PC-9 (cell line): ENCODE measurements at places on chromosomes 3 and 15. TPM values are rescaled to one million over a fixed set of nuclear protein-coding genes. Genes with fewer than 3 reads are reported as not detected.

- no peaks in the 10 kb centered on the region for H3K36me3 ChIP-seq
- H3K27me3 ChIP-seq: no peaks in the 10 kb centered on the region
- H3K4me3 ChIP-seq: no peak overlapping the region
Observed at GRCh38 chr3:167030082-167030725, 349.9 kb downstream of the ZBBX start.

DNA sequence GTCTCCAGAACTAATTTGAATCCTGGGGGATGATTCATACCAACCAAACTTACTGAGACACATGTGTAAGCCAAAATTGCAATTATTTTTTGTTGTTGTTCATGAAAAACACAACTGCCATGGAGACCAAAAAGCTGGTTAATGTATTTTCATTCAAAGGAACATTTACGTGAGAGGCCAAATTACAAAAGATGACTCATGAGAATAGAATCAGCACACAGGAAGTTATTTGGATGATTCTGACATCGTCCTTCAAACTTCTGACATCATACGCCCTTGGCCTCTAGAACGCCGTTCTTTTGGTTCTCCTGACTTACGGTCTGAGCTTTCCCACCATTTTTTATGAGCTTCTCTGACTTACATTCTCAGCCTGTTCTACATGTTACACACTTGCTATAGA, 3.0 kb upstream of the ZNF280D start:
- no peak for DNase-seq
- H3K36me3 ChIP-seq: no peaks in the 10 kb centered on the region
- peaks cover 10% of the 10 kb centered on the region; the same call in 1 of the 2 replicates for H3K4me1 ChIP-seq
- no peak overlapping the region for H3K27ac ChIP-seq
- H3K4me3 ChIP-seq: no peak overlapping the region

DNA sequence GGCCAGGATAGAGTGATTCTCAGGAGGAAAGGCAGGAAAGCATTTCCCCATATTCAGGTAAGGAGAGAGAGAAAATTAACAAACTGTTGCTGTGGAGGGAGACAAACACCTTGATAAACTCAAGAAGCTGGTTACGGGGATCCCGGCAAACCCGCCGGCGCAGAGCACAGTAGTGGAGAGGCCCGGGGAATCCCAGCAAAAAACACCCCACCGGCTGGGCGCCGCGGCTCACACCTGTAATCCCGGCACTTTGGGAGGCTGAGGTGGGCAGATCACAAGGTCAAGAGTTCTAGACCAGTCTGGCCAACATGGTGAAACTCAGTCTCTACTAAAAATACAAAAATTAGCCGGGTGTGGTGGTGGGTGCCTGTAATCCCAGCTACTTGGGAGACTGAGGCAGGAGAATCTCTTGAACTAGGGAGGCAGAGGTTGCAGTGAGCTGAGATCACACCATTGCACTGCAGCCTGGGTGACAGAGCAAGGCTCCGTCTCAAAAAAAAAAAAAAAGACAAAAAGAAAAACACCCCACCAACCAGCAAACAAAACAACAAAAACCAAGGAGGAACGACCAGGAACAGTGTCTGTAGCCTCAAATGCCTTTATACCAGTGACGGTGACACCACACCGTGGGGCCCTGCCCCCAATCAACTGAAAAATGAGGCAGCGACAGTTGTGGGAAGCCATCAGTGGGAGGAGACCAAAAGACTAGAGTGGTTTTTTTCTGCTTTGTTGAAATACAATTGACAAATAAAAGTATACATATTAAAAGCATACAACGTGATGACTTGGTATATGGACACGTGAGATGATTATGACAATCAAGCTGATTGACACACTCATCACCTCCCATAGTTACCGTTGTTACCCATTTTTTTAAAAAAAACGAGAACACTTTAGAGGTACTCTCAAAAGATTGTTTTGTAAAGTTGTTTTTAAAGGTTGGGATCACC, 40.2 kb upstream of the IDH2 start:
- no peaks in the 10 kb centered on the region; the same call in 1 of the 2 replicates for H3K4me1 ChIP-seq
- no peaks in the 10 kb centered on the region for H3K27me3 ChIP-seq

- no peak overlapping the region for H3K4me3 ChIP-seq
- H3K4me1 ChIP-seq: peaks cover 21% of the 10 kb centered on the region
- no peaks in the 10 kb centered on the region for H3K27me3 ChIP-seq
- H3K36me3 ChIP-seq: no peaks in the 10 kb centered on the region
- H3K27ac ChIP-seq: peak overlapping the region; percentile 61
- peak; percentile 95 for DNase-seq
Observed at GRCh38 chr3:193805448-193805847, 212.4 kb downstream of the OPA1 start.

DNA sequence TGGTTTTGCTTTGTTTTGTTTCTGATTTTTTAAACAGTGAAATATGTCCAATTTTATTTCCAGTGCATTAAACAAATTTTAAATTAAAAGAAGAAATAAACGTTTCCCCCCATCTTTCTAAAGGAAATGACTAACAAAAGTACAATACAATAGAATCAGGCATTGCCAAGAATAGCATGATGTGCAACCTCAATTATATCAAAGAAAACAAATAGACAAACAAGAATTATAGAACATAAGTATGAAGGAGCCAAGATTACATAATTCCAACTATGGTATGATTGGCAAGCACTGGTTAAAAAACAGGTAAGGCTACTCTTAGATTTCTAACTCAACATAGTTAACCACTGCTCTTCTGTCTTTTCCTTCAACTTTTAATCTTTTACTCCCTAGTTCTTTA, 26.4 kb downstream of the TIGIT start:
- no peak for DNase-seq
- H3K27ac ChIP-seq: peak overlapping the region; percentile 65
- H3K4me3 ChIP-seq: no peak overlapping the region
- H3K4me1 ChIP-seq: peaks cover 25% of the 10 kb centered on the region

- no peaks in the 10 kb centered on the region for H3K4me1 ChIP-seq
- H3K4me3 ChIP-seq: no peak overlapping the region
- H3K36me3 ChIP-seq: no peaks in the 10 kb centered on the region
- H3K27me3 ChIP-seq: no peaks in the 10 kb centered on the region
- H3K27ac ChIP-seq: no peak overlapping the region
- DNase-seq: no peak
Observed at GRCh38 chr3:54484334-54484733, 362.0 kb downstream of the CACNA2D3 start.

GRCh38 chr3:70612920-70613319, 300.5 kb upstream of the MDFIC2 start:
- no peak overlapping the region for H3K4me3 ChIP-seq
- H3K36me3 ChIP-seq: no peaks in the 10 kb centered on the region
- no peak overlapping the region for H3K27ac ChIP-seq
- H3K4me1 ChIP-seq: no peaks in the 10 kb centered on the region

- DNase-seq: no peak
- H3K4me3 ChIP-seq: no peak overlapping the region
- H3K4me1 ChIP-seq: peaks cover 8% of the 10 kb centered on the region
- H3K27ac ChIP-seq: no peak overlapping the region
- no peaks in the 10 kb centered on the region for H3K27me3 ChIP-seq
Observed at GRCh38 chr3:158809642-158810041, 7.8 kb downstream of the MFSD1 start.

- DNase-seq: no peak
- no peak overlapping the region for H3K27ac ChIP-seq
- H3K4me1 ChIP-seq: no peaks in the 10 kb centered on the region
- no peak overlapping the region for H3K4me3 ChIP-seq
- no peaks in the 10 kb centered on the region for H3K27me3 ChIP-seq
Observed at GRCh38 chr3:21795152-21795837, 44.3 kb upstream of the ZNF385D start.

- no peaks in the 10 kb centered on the region for H3K27me3 ChIP-seq
- no peak for DNase-seq
Observed at GRCh38 chr3:111915905-111916304, 56.8 kb downstream of the PHLDB2 start.

GRCh38 chr15:36110659-36110993, 468.8 kb upstream of the CDIN1 start:
- no peaks in the 10 kb centered on the region for H3K4me1 ChIP-seq
- H3K4me3 ChIP-seq: no peak overlapping the region
- no peak for DNase-seq

DNA sequence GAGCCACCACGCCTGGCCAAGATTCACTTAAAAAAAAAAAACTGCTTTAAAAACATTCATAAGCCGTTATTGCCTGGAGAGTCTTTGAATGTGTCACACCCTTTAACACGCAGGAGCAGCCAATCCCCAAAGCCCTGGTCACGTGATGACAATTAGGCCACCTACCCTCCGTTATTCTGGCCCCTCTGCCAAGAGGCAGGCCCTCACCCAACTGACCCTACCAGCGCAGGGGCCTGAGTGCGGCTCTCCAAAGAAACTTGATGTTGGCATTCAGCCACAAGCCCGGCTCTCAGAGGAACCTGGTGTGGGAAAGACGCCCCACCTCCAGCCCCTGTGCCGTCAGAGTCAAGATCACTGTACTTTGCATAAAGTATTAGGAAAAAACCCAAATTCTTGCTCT, 11.6 kb upstream of the MUC4 start:
- peak overlapping the region; percentile 69; the same call in 1 of the 2 replicates for H3K4me3 ChIP-seq
- H3K27me3 ChIP-seq: no peaks in the 10 kb centered on the region
- peak overlapping the region; percentile 95 for H3K27ac ChIP-seq
- H3K36me3 ChIP-seq: peaks cover 22% of the 10 kb centered on the region

DNA sequence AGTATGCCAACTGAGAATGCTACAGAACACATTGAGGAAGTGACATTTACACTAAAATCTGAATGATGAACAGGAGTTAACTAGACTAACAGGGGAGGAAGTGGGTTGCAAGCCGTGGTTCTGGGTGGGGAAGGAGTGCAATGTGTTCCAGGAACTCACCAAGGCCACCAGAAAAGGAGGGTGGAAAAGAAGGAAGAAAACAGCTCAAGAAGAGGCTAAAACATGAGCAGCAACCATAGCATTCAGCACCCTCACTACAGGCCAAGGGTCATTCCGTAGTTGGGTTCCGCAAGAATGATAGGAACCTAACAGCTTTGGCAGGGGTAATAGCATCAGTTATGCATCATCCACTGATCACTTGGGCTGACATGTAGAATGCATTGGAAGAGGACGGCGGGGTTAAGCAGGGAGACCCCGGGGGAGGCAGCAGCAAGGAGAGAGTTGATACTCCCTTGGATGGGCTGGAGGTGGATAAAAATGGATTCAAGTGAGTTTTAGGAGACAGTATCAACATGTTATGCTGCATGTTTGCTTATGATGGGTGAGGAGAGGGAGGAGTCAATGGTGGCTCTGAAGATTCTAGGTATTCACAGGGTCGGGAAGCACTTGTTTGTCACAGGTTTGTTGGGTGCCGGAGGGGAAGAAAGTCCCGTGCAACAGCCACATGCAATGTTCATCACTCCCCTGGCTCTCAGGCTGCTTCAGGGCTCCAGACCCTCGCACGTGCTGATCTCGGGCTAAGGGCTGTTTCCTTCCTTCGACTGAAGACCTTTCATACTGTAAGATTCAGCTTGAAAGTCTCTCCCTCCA, 53.2 kb downstream of the LIPC start:
- no peaks in the 10 kb centered on the region for H3K27me3 ChIP-seq
- DNase-seq: no peak
- no peaks in the 10 kb centered on the region for H3K36me3 ChIP-seq

GRCh38 chr3:127536830-127537812, 53.4 kb downstream of the TPRA1 start:
- no peak overlapping the region for H3K27ac ChIP-seq
- H3K27me3 ChIP-seq: peaks cover 58% of the 10 kb centered on the region
- no peaks in the 10 kb centered on the region for H3K4me1 ChIP-seq
- no peaks in the 10 kb centered on the region for H3K36me3 ChIP-seq
- no peak overlapping the region for H3K4me3 ChIP-seq
- DNase-seq: no peak

DNA sequence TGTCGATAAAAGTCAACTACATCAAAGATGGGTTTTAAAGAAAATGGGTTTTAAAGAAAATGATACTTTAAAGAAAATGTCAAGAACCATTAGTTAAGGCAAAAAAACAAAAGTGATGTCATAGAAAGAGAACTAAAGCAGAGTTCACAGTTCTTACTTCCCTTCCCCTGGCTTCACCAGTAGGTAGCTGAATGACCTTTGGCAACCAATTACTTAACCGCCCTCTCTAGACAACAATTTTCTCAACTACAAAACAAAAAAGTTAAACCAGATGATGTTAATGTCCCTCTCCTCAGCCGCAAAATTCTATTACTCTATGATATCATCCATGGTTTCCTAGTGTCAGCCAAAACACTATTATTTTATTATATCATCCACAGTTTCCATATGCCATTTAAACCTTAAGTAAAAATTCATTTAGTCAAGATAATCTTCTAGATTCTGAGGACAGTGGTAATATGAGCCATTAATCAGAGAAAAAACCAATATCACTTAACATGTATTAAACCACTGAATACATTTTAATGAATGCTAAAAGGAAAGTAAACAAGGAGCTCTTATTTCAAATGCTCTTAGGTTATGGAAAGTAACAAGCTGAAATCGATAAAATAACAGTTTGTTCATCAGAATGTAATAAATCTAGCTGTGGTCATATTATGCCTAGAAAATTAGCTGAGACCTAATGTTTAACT, 13.1 kb downstream of the RYK start:
- no peaks in the 10 kb centered on the region for H3K27me3 ChIP-seq
- no peak for DNase-seq
- H3K4me1 ChIP-seq: peaks cover 30% of the 10 kb centered on the region
- H3K27ac ChIP-seq: no peak overlapping the region

DNA sequence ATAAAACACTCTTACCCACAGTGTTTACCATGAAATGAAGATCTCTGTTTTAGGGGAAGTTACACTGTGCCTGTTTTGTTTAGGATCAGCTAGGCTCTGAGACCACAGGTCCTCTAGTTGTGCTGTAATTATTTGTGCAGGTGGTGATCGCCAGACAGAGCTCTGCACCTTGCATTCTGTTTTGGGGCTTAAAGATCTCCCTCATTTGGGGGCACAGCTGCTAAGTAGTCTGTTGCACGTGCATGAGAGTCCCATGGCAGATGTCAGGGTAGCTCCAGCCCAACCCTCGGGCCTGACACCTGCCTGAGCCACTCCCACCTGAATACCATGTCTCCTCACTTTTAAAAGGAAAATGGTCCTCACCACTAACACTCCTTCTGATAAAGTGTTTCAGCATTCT, 12.4 kb downstream of the C3orf20 start:
- H3K4me3 ChIP-seq: no peak overlapping the region
- peaks cover 62% of the 10 kb centered on the region for H3K27me3 ChIP-seq
- no peak overlapping the region for H3K27ac ChIP-seq
- no peaks in the 10 kb centered on the region for H3K4me1 ChIP-seq
- no peak for DNase-seq

DNA sequence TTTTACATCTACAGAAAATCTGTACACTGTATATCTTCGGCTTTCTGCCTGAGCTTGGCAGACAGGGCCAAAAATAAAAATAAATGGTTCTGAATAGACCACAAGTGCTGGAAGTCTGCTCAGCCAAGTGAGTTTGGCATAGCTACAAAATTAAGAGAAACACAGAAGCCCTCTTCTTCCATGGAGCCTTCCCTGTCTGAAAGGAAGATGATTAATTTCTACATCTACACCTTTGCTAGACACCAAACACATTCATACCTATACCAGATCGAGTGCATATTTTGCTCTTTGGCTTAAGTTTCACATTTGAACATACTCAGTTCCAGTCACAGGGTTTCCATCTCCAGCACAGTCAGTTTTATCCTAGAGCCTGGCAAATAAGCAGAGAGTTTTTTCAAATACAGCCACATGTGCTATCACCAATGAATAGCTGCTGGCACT, 224.6 kb downstream of the GREM1 start:
- DNase-seq: no peak
- H3K4me3 ChIP-seq: no peak overlapping the region
- H3K4me1 ChIP-seq: no peaks in the 10 kb centered on the region
- H3K36me3 ChIP-seq: no peaks in the 10 kb centered on the region
- no peaks in the 10 kb centered on the region for H3K27me3 ChIP-seq
- no peak overlapping the region for H3K27ac ChIP-seq

FOXB1 gene
- 2.2 and 2.7 TPM in 2 replicates for total RNA-seq

SLC12A8 gene
- total RNA-seq: 30.7 and 42.9 TPM in 2 replicates

ACAN gene
- not detected in 2 replicates for total RNA-seq
